ENCODE measurements at places on chromosomes 2 and 18.

- no peak for DNase-seq
These were observed 89.1 kb downstream of the ZNF385B start for GRCh38 chr2:179772346-179772745.

- DNase-seq = no peak
These were observed 151.2 kb downstream of the SRBD1 start for GRCh38 chr2:45459860-45460259.

DNA sequence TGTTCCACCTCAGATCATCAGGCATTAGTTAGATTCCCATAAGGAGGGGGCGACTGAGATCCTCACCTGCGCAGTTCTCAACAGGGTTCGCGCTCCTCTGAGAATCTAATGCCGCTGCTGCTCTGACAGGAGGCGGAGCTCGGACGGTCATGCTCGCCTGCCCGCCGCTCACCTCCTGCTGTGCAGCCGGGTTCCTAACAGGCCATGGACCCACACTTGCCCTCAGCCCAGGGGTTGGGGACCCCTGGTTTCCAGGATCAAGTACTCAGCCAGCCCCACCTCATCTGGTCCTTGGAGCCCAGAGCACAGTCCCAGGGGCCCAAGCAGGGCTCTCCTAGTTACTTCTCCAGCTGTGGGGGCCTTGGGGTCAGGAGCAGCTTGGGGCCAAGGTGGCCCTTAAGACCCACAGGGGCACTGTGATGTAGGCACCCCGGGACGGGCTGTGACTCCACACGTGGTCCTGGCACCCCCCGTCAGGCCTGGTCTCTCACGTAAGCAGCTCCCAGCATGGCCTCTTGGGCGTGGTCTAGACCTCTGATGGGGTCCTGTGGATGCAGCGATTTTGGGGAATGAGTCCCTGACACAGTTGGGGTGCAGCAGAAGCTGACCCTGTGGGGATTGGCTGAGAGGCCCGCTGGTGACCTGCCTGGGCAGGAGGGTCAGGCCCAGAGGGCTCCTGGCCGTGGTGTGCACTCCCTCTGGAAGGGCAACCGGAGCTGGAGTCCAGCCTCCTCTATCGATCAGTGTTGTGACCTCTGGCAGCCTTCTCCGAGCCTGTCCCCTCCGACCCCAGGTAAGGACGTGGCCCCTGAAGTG lies 28.3 kb upstream of the OTOS start:
- DNase-seq = no peak

DNA sequence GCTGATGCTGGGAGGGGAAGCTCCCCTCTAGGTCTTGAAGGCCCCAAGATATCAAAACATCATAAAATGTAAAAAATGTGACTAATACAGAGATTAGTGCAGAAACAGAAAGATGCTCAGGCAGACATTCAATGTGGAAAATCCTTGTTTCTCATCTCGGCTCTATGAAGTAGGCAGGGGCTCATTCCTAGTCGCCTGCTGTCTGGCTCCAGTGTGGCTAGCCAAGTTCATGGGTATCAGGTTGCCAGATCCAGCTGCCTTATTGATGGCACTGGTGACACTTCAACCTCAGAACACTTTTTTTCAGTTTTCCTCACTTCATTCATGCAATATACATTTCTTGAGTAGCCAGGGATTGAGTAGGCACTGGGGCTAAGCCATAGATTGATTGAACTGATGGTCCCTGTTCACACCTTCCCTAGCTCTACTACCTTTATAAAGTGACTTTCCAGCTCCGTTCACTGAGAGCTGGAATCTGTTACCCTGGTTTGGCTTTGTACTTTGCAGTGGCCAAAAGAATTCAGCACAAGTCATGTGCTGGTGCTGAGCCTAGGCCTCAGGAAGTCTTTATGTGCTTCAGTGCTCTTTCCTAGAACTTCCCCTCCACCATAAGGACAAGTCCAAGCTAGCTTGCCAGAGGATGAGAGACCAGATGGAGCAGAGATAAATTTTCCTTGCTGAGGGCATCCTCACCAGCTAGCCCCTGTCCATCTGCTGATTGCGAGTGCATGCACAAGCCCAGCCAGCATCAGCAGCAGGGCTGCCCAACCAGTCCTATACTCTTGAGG lies 373.6 kb upstream of the ST6GAL2 start:
- DNase-seq = no peak

GRCh38 chr2:12734914-12735654 lies 18.3 kb downstream of the TRIB2 start:
- DNase-seq = no peak

DNA sequence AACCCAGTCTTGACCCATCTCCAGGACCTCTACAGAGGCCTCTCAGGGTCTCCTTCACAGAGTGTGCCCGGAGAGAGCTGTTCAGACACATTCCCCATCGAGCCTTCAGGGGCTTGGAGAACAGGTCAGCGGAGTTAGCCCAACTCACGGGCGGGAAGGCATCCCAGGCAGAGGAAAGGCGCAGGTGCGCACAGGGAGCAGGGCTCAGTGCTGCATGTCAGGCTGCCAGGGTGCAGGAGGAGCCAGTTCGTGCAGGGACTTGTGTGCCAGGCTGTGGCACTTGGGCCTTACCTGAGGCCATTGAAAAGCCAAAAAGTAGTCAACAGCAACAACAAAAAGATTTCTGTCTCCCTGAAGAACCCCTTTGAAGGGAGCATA lies 104.0 kb downstream of the ITGB1BP1 start:
- DNase-seq = no peak

DNA sequence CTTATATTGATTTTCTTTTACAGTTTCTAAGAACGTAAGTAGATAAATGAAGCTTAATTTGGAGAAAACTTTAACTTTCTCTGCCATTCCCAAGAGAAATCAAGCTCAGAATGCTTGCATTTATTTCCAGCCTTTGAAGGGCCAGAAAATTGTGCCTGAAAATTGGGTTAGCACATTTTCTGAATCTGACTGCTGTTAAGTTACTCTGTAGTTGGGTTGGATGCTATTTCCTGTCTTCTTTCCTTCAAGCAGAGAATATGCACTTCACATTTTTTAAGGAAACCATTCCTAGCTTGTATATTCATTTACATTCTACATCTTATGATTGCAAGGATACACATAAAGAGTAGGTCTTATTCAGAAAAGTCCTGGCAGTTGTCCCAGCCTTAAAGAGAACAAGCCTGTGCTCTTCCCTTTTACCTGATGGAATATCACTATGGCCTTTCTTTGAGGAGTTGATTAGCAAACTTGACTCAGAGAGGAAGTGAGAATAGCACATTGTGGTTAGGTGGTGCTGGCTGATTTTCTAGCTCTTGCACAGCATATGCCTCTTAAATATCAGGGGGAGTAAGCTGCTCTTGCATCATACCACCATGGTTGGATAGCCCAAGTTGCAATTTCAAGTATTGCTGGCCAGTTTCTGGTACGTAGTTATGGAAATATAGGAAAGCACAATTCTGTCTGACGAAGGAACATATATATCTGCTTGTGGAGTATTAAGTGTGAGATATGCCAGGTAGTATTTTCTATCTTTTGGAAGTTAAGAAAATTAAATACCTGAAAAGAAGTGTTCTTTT lies 133.7 kb downstream of the COMMD1 start:
- DNase-seq = no peak

GRCh38 chr2:95539836-95540235 lies 52.0 kb upstream of the TRIM43 start:
- DNase-seq = no peak

- DNase-seq = no peak
These were observed 21.9 kb upstream of the LOXHD1 start for GRCh38 chr18:46678785-46679399.
